Lung (tissue), 17 donors: ENCODE measurements at places on chromosomes 4 and X. TPM values are rescaled to one million over a fixed set of nuclear protein-coding genes. Genes with fewer than 3 reads are reported as not detected.

DNA sequence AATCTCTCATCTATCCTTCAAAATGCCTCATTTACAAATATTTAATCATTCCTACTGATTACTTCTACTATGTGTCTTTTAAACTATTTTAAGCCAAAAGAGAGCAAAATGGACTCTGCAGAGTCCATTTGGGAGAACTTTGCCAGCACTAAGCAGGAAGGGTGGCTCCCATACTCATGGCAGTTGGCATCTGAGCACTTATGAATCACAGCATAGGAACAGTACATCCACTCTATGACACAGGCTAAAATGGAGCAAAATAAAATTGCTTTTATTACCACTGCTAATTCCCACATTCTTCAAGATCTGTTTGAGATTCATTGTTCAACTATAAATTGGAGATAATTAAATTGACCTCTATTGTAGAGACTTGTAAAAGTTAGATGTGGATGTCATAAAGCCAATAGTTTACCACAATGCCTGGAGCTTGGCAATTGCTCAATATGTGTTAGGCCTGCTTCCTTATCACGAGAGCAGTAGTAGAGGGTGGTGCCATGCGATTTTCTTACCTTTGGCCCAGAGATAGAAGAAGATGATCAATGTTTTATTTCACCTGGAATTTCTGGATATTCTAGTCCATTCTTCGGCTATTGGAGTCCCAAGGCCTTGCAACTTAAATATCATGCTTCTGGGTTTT is 19.1 kb downstream of the HPGD start:
- no peak for DNase-seq
- no peak overlapping the region for H3K27ac ChIP-seq
- no peak overlapping the region for H3K4me3 ChIP-seq
- no peaks in the 10 kb centered on the region for H3K4me1 ChIP-seq
- H3K27me3 ChIP-seq, result no peaks in the 10 kb centered on the region

DNA sequence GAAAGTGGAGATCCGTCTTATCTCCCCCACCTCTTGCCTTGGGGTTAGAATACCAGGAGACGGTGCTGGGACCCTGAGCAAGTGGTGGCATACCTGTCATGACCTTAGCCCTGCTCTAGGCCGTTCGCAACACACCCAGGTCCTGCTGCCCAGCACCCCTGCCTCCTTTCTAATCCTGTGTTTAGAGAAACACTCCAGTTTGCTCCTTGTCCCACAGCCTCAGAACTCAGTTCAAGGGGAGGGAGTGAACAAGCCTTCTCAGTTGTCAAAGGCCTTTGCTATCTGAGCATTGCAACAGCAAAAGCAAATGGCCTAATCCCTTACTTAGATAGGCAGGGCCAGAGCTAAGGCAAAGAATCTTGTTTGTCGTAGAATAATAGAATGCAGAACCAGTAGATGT is 67.9 kb downstream of the CHRNA9 start:
- peaks cover 14% of the 10 kb centered on the region for H3K4me1 ChIP-seq
- no peak overlapping the region for H3K27ac ChIP-seq
- H3K36me3 ChIP-seq, result no peaks in the 10 kb centered on the region
- H3K27me3 ChIP-seq, result no peaks in the 10 kb centered on the region
- H3K4me3 ChIP-seq, result no peak overlapping the region
- peak; percentile 26 for DNase-seq

The TSPAN6 gene
- 17.4 TPM for total RNA-seq

The AMER1 gene
- total RNA-seq, result 4.0 TPM
